T-helper 9 cell (primary cell): ENCODE measurements at places on chromosomes 4 and X.

GRCh38 chr4:8523766-8524165 lies 56.4 kb upstream of the GPR78 start:
- DNase-seq, result no peak

DNA sequence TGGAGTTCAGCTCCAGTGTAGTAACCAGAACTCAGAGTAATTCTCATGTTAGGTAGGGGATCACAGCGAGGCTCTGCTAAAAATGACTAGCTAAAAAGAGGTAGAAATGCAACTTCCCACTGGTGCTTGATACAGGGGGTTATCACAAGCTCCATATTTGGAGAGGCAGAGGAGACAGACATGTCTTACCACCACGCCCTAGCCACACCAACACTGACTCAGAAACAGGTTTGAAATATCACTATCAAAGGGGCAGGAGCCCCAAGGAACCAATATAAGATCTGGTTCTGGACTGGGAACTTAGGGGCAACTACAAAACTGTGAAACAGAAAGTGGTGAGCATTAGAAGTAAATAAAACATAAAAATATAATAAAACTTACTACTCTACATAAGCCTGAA lies 62.9 kb downstream of the IQCM start:
- no peak for DNase-seq

DNA sequence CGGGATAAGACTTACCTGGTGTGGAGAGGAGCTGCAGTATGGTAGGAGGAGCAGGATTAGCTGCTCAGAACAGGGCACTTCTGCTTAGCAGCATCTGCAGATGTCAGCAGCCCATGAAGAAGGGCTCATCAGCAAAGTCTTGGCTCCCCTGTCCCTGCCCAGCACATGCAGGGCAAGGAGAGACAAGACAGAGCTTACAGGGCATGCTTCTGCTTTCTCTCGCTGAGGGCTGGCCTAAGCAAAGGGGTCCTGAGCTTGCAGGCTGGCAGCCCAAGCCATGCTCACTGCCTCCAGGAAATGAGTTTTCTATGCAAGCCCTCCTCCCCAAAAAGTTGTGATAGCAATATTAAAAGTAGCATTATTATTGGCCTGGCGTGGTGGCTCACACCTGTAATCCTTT lies 39.5 kb upstream of the TAPT1 start:
- DNase-seq, result no peak

DNA sequence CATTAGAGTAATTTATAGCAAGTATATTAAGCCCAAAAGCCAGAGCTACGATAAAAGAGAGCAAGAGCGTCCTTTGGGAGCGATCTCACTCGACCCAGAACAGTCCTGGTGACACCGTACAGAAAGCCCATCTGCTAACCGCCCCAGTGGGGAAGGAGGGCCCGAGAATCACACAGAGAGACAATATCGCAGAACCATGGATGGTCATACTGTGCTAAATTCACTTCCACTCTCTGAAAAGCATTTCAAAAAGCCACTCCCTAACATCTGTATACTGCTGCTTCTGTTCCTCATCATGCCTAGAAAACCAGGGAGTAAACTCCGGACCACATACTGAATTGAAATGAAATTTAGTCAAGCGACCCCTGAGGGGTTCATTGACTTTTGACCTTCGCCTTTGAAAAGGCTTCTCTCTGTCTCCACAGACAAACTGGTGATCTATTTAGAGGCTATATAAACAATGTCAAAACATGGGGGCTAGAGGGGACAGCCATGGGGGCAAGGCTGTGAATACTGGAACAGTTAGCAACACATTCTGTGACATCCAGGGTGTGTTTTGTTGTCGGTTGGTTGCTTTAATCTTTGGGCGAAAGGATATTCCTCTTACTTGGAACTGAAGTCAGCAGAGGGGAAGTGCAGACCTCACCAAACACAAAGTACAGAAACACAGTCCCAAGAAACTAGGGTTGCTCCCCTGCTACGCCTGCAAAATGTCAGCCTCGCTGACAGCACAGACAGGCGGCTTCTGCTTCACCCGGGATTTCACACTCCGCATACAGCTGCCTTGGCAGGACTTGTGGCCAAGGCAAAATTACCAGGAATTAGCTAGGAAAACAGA lies 129.0 kb upstream of the RASGEF1B start:
- no peak for DNase-seq

DNA sequence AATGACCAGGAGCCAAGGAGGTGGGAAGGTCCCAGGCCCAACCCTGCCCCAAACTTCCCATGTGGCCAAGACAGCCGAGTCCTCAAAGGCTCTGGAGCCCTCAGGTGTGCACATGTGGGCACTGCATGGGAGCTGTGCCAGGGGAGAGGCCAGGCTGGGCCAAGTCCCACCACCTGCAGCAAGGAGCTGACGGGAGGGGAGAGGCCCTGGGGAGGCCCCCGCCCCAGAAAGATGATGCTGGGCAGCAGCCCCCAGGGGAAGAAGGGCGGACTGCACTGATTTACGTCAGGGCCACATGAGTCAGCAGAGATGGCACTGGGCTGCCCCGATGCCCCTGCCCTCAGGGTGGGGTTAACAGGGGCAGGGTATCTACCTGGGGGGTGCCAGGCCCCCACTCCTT lies 1.4 kb downstream of the L1CAM start:
- no peak for DNase-seq

DNA sequence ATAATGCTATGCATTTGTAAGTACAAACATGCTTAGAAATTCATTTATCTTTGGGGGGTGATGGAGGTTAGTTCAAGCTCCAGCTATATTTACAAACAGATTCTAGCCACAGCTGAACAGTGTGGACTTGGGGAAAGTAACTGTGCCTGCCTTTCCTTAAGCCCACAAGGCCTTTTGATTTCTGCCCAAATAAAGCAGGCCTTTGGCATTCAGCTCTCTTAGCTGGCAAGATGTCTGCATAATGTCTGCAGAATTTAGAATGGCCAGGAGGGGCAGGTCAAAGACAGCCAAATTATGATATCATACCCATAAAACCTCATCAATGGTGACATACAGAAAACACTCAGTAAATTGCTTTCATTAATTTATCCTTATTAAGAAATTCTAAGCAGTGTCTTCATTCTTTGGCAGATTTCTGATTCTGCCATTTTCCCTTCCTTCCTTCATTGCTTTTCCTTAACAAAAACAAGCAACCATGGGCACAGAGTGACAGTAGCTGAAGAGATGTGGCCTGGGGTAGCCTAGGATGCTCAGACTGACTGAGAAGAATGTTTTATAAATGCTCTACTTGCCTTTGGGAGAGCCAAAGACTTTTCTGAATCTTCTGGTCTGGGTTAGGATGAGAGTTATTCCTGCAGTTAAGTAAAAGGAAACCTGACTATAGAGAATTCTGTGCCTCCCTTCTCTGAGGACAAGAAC lies 538.7 kb upstream of the NR3C2 start:
- no peak for DNase-seq

DNA sequence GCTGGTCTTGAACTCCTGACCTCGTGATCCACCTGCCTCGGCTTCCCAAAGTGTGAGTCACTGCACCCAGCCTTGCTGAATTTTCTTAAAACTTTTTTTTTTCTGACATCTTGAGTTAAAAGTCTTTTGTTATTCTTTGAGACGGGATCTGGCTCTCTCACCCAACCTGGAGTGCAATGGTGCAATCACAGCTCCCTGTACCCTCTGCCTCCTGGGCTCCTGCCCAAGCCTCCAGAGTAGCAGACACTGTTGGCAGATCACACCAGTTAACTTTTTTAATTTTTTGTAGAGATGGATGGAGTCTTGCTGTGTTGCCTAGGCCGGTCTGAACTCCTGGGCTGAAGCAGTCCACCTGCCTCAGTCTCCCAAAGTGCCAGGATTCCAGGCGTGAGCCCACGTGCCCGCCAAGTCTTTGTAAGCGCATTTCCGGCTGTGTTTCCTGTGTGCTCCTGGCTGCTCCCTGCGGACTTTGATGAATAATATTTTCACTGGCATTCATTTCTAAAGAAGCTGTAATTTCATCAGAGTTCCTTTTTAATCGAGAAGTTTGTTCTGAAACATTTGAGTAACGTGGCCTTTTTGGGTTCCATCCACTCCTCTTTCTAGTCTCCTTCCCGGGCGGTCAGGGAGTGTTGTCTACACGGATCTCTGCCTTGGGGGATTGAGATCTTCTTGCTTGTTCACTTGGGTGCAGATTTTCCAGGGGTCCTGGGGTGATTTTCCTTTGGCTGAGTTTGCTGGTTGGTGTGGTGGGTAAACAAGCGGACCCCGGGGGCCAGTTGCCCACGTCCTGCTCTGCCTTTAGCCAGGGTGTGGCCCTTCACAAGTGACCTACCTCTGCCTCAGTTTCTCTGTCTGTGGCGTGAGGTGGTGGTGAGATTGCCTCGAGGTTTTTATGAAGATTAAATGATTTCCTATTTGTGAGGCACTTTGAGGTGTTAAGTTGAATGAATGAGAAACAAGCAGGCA lies 44.4 kb downstream of the PCGF3 start:
- no peak for DNase-seq

DNA sequence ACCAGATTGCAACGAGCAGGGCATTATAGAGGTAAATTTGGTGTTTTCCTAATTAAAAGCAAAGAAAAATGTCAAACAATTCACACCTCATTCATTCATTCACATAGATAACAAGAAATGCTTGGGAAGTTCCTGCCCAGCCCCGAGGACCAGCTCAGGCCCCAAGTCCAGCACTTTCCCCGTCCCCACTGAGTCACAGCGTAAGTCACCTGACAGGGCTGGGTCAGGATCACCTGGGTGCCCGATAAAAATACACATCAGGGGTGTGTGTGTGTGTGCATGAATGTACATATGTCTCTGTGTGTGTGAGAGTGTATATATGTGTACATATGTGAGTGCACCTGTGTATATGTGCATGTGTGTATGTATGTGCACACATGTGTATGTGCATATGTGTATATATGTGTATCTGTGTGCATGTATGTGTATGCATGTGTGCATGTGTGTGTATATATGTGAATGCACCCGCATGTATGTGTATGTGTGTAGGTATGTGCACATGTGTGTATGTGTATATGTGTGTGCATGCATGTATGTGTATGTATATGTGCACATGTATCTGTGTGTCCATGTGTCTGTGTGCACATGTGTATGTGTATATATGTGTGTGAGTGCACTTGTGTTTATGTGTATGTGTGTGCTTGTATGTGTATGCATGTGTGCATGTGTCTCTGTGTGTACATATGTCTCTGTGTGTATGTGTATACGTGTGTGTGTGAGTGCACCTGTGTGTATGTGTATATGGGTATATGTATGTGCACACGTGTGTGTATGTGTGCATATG lies 18.6 kb upstream of the SH3TC1 start:
- no peak for DNase-seq

GRCh38 chr4:128831531-128832242 lies 22.2 kb downstream of the JADE1 start:
- no peak for DNase-seq

- DNase-seq, result no peak
Observed at GRCh38 chr4:40412388-40412787, 77.3 kb downstream of the CHRNA9 start.

DNA sequence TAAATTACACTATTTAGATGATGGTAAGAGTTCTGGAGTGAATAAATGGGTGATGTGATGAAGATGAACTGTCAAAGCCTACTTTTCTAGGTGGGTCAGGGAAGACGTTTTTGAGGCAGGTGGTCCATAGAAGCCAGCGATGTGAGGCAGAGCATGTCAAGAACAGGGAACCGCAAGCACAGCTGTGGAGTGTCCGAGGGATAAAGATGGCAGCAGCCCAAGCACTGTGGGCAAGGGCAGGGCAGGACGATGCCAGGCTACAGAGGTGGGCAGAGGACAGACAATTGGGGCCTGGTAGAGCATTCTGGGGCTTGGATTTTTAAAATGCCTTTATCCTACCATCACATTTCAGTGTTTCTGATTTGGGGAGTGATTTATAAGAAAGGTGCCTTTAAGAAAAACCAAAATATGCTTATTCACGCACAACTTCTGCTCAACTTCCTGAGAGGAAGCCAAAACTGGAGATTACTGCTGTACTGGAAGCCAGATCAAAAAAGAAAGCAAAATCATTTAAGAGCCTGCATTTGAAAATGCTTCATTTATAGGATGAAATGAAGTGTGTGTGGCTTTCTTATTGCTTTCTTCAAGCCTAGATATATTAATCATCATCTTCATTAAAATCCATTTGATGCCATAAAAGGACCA lies 119.0 kb upstream of the WDR17 start:
- no peak for DNase-seq

DNA sequence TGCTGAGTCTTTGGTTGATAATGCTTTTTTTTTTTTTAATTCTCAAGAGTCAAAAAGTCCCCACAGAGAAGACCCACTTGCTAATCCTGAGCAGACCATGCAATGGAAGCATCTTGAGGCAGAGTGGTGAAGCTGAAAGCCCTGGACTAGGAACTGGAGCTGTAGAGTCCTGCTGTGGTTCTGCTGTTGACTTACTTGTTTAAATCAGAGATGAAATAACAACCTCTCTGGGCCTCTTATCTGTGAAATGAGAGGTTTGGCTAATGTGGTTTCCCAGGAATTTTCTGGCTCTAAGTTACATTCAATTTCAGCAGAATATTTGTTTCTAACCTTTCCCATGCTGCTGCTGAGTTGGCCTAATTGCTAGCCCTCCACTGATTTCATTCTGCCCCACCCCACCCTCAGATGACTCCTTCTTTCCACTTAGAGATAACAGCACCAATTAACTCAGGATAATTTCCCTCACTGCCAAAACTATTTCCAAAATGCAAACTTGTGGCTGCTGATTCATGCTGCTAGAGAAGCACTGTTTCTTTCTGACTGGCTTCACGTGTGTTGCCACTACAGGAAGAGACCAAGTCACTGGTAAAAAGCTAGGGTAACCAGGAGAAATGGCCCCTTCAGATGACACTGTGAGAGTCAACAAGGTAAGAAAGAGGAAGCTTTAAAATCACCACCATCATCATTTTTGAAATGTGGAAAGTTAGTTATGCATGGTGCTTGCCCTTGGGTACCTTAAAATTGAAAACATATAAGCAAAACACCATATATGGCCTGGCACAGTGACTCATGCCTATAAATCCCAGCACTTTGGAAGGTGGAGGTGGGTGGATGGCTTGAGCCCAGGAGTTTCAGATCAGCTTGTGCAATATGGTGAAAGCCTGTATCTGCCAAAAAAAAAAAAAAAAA lies 326.4 kb downstream of the DCHS2 start:
- no peak for DNase-seq

DNA sequence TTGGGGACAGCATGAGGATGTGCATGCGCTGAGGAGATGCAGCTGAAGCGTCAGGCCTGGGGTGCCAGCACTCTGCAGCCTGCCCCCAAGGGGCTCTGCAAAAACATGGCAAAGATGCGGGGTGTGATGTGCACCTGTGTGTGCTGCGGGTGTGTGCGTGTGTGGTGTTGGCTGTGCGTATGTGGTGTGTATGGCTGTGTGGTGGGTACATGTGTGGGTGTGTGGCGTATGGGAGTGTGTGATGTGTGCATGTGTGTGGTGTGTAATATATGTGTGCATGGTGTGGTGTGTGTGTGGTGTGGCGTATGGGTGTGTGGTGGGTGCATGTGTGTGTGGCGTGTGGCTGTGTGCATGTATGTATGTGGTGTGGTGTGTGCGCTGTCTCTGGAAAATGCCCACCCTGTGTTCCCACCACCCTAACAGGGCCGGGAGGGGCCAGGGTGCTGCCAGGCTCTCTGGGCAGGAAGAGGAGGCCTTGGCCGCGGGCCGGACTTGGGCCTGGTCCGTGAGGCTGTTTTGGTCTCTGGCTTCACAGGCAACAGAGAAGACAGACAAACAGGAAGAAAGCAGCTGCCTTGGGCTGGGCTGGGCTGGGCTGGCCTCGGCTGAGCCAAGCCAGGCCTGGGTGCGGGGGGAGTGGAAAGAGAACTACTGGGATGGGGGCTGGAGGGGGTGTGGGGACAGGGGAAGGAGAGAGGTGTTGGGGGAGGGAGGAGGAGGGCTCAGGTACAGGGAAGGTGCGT lies 1.1 kb upstream of the AVPR2 start:
- DNase-seq, result no peak
